ENCODE measurements at places on chromosomes 11 and 22.

GRCh38 chr11:44884056-44884455 lies 66.6 kb downstream of the TP53I11 start:
- no peak for DNase-seq

DNA sequence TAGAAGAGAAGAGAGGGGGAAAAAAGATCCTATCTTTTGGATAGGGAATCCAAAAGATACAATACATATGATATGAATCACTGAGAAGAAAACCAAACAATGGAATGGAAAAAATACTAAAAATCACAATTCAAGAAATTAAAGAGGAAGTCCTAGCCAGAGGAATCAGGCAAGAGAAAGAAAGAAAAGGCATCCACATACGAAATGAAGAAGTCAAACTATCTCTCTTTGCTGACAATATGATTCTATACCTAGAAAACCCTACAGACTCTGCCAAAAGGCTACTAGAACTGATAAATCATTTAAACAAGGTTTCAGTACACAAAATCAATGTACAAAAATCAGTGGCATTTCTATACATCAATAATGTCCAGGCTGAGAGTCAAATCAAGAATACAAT lies 91.4 kb downstream of the EFCAB6 start:
- DNase-seq: no peak

DNA sequence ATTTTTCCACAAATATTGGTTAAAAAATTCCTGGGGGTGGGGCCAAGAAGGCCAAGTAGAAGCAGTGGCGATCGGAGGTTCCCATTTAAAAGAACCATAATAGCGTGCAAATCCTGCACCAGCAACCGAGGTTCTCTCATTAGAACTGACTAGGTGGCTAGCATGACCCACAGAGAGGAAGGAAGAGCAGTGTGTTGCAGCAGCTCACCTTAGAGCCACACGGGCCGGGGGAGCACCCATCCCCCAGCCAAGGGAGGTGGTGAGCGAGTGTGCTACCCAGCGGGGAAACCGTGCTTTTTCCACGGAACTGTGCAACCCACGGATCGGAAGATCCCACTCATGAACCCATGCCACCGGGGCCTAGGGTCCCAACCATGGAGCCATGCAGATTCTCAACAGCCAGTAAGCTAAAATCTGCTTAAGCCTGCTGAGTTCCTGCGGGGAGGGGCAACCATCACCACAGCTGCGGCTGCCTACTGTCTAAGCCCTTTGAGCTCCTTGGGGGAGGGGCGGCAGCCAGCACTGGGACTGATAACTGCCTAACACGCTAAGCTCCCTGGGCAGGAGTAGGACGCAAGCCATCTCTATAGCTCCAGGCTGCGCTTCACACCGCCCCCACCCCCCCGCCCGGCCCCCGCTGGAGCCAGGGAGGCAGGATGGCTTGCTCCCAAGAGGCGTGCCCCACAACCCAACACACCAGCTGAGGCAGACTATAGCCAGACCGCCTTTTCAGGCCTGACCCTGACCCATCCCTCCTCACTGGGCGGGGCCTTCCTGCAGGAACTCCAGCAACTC lies 21.0 kb upstream of the HTATIP2 start:
- DNase-seq: no peak

DNA sequence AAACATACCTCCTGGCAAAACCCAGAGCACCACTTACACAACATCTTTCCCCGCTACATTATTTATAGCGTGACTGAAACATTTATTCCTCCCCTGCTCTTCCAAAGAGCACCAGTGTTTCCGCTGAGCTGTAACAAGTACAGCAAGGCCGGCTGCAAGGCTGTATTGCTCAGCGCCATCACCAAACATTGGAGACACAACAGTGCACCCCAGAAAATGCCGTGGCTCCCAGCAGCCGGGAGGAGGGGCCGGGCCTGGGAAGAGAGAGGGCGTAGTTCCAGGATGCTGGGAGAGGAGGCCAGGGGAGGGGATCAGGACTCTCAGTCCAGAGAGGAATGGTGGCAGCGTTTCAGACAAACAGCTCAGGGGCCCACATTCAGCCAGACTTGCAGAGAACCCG lies 133.2 kb downstream of the DSCAML1 start:
- DNase-seq: no peak

DNA sequence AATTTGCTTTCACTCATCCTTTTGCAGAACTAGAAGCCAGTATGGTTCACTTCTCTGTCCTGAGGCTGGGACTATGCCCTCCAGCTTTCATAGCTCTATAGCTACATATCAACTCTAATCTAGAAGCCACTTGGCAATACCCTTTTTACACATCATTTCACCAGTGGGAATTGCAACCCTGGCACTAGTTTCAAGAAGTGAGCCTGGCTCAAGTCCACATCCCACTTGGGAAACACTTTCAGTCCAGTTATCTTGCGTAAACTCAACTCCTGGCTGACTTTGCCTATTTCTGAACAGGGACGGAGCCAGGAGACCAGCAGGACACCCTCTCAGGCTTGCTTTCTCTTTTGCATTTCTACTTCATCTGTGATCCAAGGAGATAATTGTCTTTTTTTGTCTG lies 19.9 kb upstream of the FAT3 start:
- DNase-seq: no peak

DNA sequence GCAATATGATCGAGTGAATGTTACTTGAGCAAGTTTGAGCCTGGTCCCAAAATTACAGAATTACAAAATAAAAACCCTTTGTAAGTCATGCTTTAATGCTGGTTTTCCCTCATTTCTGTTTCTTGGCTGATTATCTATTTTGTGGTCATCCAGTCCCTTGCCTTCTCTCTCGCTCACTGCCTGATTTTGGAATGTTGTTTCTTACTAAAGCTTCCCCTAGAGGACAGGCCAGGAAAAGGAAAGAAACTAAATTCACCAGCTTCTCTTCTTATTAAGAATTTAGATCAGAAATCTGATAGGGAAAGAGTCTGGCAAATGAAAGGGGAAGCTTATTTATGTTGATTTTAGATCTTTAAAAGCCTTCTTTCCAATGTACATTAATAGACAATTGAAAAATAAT lies 16.6 kb upstream of the BDNF start:
- no peak for DNase-seq

DNA sequence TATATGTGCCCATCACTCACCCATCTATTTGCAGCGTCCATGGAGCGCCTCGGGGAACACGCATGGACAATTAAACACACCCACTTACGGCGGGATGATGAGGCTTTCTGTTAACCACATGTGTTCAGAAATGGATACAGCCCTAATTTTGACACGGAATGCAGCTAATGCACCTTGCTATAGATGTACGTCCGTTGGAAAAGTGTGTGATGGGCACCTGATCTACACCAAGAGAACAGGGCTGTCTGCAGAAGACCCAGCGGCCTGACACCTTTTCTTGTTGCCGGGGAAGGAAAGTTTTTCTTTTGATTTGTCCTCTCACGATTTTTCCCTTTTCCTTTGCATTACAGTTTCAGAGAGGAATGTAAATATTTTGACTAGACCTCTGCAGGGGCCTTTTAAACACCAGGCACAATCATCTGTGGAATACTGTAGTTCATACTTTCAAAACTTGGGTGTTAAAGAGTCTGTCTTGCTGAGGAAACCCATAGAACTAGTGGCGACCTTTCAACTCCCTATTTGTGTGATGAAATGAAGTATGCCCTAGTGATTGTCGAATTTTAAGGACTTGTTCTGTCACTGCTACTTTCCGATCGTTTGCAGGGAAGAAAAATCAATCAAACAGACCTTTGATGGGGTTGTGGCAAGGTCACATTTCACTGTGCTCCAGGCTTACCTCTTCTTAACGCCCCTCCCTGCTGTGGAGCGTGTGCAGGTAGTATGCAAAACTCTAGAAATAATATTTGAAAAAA lies 16.5 kb upstream of the PAX6 start:
- no peak for DNase-seq

GRCh38 chr11:36161572-36161971 lies 127.7 kb downstream of the COMMD9 start:
- no peak for DNase-seq

- no peak for DNase-seq
These were observed 230.3 kb downstream of the ETS1 start for GRCh38 chr11:128357073-128357472.

- DNase-seq: no peak
These were observed 16.6 kb downstream of the TBC1D10A start for GRCh38 chr22:30309951-30310741.

GRCh38 chr11:131897956-131898355 lies 527.5 kb downstream of the NTM start:
- no peak for DNase-seq

DNA sequence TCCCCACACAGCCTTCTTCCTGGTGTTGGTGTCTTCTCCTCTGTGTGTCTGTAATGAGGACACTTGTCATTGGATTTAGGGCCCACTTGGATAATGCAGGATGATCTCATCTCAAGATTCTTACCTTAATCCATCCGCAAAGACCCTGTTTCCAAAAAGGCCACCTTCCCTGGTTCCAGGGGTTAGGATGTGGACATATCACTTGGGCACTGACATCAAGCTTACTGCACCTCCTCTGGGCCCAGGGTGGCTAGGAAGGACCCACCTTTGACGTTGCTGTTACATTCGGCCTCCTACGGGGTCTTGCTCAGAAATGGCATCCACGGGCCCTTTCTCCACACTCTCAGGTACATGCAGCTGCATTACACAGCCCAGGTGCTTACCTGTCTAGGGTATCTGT lies 535.9 kb downstream of the BRD1 start:
- DNase-seq: no peak

GRCh38 chr11:60756307-60757032 lies at the start of gene MS4A15:
Gene MS4A15 (plus strand): TSS chr11:60756867. CDS start chr11:60763734, 6,867 bp downstream.
- no peak for DNase-seq

DNA sequence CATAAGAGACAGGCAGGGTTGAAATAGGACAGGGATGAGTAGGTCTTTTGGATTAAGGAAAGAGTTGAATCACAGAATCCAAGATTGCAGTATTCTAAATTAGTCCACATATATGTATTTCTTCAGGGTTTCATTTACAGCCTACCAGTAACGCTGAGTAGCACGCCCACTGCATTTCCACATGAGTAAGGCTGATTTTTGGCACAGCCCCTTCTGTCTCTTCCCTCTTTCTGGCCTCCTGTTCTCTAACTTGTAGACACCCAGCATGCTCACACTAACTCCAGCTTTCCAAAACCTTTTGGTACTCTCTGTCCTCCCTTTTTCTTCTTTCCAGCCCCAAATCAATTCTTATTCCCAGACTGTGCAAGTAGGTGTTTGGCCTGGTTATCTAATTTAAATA lies 3.7 kb upstream of the SIK2 start:
- DNase-seq: no peak

DNA sequence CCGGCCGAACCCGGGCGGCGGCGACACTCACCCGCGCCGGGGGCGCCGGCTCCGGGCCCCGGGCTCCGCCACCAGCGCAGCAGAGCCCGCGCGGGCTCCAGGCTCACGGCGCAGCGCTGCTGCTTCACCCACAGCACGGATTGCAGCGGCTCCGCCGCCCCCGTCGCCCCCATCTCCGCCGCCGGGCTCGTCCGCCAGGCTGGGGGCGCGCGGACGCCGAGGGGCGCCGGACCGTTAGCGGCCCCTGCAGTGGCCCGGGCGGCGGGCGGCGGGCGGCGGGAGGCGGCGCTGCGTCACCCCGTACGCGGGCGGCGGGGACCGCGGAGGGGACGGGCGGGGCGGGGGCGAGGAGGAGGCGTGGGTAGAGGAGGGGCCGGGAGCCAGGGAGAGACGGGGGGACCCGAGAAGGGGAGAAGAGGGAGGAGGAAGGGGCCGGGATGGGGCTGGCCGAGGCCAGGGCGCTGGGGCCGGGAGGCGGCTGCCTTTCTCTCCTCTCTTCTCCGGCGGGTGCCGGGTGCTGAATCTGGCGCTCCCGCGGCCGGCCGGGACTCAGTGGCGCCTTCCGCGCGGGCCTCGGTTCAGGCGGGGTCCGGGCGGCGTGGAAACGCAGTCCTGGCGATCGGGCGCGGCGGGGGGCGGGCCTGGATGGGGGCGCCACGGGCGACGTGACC lies at the start of gene CERK:
Gene CERK, minus strand, starts transcription at position 277 of the 671 bp plus-strand sequence. Its CDS starts 104 bp downstream, at position 173.
- DNase-seq: no peak

DNA sequence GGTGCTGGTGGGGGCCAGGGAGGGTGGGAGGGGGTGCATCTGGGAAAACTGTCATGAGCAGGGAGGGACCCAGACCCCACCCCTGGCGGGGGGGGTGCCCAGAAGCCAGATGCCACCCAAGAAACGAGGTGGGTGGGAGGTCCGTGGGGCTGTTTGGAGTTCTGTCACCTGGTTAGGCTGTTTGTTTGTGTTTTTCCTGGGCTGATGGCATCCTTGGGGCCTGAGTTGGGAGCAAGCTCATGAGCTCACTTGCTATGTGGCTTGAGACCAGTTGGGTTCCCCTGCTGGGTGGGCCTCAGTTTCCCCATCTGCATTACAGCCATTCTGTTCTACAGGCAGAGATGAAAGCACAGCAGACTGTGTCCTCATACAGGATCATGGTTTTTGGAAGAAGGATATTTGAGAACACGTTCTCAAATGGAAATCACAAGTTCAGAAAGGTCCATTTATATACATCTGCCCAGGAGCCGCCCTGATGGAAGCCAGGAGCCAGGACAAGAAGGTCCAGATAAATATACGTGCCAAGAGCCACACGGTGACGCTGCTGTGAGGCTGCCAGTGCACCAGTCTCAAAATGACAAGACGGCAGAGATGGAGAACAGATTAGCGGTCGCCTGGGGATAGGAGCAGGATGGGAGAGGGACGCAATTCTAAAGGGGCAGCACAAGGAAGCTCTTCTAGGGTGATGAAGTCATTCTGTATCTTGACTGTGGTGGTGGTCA lies 312.9 kb downstream of the MN1 start:
- DNase-seq: no peak

DNA sequence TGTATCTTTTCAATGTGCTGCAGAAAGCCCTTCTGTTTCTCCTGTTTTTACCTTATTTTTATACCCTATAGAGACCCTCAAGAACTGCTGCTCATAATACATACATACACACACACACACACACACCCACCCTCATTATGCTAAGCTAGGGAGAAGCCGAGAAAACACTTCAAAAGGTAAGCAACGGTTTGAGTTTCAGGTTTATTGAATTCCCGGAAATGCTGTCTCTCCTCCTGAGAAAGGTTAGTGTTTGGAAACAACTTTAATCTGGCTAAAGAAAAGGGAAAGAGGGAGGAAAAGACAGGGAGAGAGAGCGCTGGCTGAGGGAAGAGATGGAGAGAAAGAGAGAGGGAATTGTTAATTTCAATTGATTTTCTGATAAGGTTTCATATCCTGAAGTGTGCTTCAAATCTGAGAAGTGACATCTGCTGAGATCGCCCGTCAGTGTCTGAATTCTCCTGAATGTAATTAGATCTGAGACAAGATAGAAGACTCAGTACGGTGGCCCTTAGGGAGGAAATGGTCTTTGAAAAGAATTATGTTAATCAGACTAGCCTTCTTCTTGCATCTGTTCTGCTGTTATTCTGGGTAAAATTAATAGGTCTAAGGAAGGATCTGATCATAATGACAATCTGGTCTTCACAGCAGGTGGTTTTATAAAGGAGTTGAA lies 169.1 kb downstream of the NXPE2 start:
- no peak for DNase-seq

GRCh38 chr11:114182471-114183043 lies 113.6 kb upstream of the NNMT start:
- no peak for DNase-seq
